ENCODE measurements at places on chromosomes 4 and X.

- DNase-seq: no peak
Measured at GRCh38 chr4:85837439-85837733, 362.4 kb downstream of the ARHGAP24 start.

- no peak for DNase-seq
Measured at GRCh38 chrX:98068024-98068580, 1184.4 kb downstream of the RPA4 start.

DNA sequence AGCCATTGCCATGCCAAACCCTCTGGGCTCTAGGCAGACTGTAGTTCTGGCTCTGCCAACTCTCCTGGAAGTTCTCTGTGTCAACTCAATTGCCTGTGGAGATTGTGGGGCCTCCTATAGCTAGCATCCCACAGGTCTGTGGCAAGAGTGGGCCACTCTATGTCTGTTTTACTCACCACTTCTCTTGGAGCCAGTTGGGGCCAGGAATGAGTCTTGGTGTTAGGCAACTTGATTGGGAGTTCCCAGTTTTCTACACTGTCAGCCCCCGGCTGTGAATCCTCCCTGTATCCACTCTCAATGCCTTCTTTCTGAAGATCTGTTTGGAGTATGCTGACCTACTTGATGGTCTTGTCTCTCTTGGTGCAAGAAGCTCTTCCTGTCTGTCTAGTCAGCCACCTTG lies 48.2 kb upstream of the EPGN start:
- DNase-seq: no peak

- DNase-seq: no peak
Measured at GRCh38 chr4:173258866-173259265, 75.3 kb downstream of the HMGB2 start.

DNA sequence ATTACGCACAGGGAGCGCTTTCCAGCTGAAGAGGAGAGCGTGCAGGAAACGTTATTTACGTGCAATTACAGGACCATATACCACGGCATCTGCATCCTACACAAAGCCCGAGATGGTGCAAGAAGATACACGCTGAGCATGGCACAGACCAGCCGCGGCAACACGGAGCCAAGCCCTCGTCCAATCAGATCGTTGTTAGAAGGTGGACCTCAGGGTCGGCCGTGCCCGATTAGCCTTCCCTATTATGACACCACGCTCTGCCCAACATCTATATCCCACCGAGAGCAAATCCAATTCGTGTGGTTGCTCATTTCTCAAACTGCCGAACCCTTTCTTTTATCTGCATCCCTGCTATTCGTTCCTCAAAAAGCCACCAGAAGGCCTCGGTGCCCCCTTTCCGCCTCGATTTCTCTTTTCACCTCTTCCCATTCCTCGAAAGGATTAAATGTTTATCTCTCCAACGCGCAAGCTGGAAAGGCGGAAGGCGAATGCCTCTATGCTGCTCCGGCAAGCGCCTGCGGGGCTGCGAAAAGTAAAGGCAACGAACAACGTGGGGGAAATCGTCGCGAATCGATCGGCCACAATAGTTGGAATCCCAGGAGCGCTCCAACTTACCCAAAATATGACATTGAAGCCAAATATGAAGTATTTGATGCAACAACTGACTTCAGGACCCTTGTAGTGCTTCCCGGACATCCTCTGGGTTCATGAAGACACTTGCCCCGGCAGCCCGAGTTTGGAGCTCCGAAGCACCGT lies 702 bp downstream of the TSPAN5 start:
- peak; percentile 69 for DNase-seq

DNA sequence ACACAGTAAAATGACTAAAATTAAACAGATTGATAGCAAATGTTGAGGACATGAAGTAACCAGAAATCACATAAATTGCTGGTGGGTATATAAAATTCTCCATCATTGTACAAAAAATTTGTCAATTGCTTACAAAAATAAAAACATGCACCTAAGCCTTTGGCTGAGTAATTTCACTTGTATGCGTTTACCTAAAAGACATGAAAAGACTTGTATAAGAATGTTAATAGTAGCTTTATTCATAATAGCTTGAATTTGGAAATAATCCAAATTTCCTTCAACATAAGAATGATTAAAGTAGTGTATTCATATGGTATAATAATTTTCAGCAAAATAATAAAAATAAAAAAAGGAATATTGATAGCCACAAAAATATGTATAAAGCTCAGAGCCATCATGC lies 37.7 kb downstream of the PDHA2 start:
- no peak for DNase-seq

- DNase-seq: no peak
Measured at GRCh38 chr4:157165935-157166610, 54.5 kb upstream of the GRIA2 start.

- DNase-seq: no peak
Measured at GRCh38 chrX:14902537-14902936, 29.3 kb downstream of the MOSPD2 start.

- DNase-seq: no peak
Measured at GRCh38 chr4:146959692-146960091, 14.0 kb upstream of the TTC29 start.

- no peak for DNase-seq
Measured at GRCh38 chr4:36904823-36905222, 339.7 kb upstream of the NWD2 start.

GRCh38 chr4:140116442-140117104 lies 37.4 kb downstream of the MAML3 start:
- DNase-seq: no peak

- no peak for DNase-seq
Measured at GRCh38 chrX:110421500-110422455, 63.1 kb downstream of the RTL9 start.

GRCh38 chr4:26360864-26361263 lies 40.0 kb downstream of the RBPJ start:
- DNase-seq: no peak

GRCh38 chr4:77188498-77189220 lies 31.7 kb downstream of the CCNG2 start:
- DNase-seq: no peak

GRCh38 chr4:16154451-16154850 lies 70.6 kb upstream of the PROM1 start:
- no peak for DNase-seq

GRCh38 chrX:139639253-139639652 lies 68.7 kb downstream of the MCF2 start:
- DNase-seq: no peak

DNA sequence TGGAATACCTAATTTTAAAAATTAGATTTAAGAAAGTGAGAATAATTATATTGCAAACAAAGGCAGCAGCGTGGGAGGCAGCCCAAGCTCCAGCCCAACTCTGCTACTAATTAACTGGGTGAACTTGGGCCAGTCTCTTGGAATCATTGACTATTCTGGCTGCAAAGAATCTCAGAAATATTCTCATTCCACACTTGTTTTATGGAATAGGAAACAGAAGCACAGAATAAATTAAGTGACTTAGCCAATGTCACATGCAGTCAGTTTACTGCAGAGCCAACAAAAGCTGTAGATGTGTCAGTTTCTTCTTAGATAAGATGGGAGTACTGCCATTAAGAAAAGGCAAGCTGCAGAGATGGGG lies 132.6 kb upstream of the FAM9B start:
- no peak for DNase-seq

DNA sequence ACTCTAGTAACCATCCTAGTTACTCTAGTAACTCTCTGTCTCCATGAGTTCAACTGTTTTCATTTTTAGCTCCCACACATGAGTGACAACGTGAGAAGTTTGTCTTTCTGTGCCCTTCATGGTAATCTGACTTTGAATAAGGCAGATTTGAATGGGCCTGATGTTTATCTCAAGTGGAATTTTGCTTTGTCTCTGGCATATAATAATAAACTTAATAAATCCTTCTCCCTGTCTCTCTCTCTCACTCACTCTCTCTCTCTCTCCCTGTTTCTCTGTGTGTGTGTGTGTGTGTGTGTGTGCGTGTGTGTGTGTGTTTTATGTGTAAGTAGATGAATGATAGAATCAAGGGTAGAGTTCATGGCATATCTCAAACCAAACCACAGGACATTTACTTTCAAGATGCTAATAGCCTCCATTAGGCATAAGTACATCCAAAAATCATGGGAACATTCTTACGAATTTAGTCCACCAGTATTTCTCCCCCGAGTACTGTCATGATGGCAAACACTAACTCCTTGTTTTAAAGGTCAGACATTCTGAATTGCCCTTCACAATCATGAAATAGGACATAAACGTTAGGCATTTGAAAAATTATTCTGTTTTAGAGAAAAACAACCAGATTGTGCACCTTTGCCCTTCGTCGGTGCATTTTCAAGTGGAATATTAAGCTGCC lies 193.1 kb downstream of the SPATA18 start:
- no peak for DNase-seq

- no peak for DNase-seq
Measured at GRCh38 chrX:120769576-120770341, 105.9 kb downstream of the CT47B1 start.

- no peak for DNase-seq
Measured at GRCh38 chr4:79851625-79852304, 221.3 kb downstream of the ANTXR2 start.

DNA sequence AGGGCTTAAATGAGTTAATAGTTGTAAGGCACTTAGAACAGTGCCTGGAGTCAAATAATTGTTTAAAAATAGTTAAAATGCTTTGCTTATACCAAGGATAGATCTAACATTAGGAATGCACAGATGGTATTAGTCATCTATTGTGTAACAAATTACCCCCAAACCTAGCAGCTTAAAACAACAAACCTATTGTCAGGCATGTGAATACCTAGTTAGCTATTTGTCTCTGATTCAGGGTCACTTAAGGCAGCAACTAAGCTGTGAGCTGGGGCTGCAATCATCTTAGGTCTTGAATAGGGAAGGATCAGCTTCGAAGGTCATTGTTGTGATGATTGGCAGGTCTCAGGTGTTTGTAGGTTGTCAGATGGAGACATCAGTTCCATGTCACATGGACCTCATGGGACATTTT lies 42.4 kb upstream of the AGA start:
- DNase-seq: no peak

DNA sequence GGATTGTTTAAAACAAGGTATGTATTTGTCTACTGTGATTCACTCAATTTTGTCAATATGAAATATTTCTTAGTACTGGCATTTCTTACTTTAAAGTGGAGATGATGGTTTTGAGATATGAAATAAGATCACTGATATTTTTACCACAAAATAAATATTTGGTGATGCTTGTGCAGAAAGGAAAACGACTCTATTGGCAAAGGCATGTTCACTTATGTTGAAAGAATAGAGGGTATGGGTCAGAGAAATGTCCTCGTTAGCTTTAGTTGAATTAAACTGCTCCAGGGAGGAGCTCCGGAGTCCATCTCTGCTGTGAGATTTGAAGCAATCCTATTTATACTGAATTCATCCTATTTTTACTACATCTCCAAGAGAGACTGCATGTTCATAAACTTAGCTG lies 84.2 kb downstream of the SH3BGRL start:
- no peak for DNase-seq

GRCh38 chr4:39320381-39321115 lies 45.6 kb downstream of the RFC1 start:
- DNase-seq: no peak

DNA sequence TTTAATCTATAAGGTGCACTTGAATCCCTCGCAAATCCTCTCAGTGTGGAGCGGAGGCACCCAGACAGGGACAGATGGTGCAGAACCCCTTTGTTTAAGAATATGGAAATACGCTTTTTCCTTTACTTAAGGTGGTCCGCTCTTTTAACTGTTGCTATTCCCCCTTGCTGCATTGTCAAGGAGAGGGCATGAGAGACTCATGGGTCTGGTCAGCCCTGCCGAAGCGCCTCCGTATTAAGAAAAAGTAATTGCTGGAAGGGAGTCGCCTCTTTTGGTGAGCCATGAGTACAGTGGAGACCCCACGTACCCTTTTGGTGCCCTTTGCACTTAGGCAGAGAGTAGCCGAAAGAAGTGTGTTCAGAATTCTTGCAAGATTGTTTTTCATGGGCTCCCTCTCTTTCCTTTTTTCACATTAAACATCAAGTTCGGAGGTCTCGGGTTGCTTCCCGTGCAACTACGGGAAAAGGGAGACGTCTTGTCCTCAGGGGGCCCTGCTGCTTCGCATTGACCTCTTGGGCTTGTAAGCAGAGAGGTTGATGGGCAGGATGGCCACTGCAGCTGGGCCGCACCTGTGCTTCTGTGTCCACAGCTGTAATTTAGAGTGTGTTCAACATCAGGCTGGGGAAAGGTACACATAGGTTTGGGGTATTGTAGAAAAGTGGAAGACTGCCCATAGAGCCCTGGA lies 109.6 kb downstream of the SPRY1 start:
- peak; percentile 52 for DNase-seq

DNA sequence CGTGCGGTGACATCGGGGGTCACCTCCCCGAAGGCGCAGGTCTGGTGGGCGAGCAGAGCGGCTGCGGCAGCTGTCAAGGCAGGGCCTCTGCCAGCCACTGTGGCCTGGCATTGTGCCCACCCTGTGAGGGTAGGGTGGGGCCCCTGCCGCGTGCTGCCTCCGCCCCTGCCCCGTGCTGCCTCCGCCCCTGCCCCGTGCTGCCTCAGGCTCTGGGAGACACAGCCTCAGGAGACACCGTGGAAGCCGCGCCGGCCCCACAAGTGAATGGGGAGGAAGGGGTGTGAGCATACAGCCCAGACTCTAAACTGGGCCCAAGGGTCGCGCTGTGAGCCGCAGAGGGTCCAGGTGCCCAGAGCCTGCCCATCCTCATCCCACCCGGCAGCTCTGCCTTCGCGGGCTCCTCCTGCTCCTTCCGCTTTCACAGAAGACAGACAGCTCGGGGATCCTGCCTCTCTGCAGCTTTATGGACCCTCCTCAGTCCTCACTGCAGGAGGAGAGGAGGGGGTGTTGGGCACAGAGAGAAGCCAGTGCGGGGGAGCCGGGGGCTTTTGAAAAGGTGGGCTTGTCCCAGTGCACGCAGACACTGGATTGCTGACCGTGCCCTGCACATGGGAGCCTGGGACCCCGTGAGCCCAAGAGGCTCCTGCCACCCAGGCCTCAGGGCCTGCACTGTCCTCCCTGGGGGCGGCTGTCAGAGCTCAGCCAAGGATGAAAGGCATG lies 27.4 kb downstream of the PCGF3 start:
- no peak for DNase-seq

- DNase-seq: no peak
Measured at GRCh38 chr4:19135895-19136633, 1114.5 kb upstream of the LCORL start.

DNA sequence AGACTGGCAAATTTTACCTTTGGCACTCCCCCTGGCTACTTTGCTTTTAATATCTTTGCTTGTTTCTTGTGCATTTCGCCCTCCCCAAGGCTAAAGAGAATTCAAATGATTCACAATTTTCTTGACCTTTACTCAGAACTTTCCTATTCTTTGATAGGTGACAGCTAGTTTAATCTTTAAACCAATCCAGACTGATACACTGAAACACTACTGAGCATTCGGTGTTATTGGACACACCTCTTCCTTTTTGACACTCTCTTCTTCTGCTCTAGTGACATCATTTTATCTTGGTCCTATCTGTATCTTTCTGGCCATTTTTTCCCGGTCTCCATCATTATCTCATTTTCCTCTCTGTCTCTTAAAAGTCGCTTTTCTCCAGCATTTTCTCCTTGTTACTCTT lies 103.1 kb downstream of the IL1RAPL2 start:
- DNase-seq: no peak

GRCh38 chr4:94533405-94534223 lies 81.9 kb downstream of the PDLIM5 start:
- DNase-seq: no peak

- DNase-seq: no peak
Measured at GRCh38 chr4:140236654-140237169, 82.7 kb upstream of the MAML3 start.

- no peak for DNase-seq
Measured at GRCh38 chr4:119671205-119671604, 42.6 kb upstream of the PDE5A start.

- no peak for DNase-seq
Measured at GRCh38 chrX:22300130-22300529, 27.4 kb downstream of the CBLL2 start.

Measured in right forelimb (tissue), 1 donor.